Nephron progenitor cell (in vitro differentiated cells): ENCODE measurements at places on chromosomes 5 and 9.
A peak's percentile ranks its signal among the peaks of the same experiment; 100 is the strongest.

GRCh38 chr5:173873306-173873922 lies 14.7 kb upstream of the CPEB4 start:
- no peak for DNase-seq

GRCh38 chr5:132221781-132222648 lies 5.6 kb downstream of the P4HA2 start:
- DNase-seq = no peak

DNA sequence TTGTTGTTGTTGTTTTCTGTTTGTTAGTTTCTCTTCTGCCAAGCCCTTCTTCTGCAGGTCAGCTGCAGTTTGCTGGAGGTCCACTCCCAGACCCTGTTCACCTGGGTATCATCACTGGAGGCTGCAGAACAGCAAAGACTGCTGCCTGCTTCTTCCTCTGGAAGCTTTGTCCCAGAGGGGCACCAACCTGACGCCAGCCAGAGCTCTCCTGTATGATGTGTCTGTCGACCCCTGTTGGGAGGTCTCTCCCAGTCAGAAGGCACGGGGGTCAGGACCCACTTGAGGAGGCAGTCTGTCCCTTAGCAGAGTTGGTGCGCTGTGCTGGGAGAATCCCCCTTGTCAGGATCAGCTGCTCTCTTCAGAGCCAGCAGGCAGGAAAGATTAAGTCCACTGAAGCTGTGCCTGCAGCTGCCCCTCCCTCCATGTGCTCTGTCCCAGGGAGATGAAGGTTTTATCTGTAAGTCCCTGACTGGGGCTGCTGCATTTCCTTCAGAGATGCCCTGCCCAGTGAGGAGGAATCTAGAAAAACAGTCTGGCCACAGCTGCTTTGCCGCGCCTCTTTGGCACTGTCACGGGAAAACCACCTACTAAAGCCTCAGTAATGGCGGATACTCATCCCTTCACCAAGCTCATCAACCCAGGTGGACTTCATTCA lies 299.2 kb downstream of the EDIL3 start:
- no peak for DNase-seq

GRCh38 chr9:90894986-90895687 lies 93.5 kb downstream of the SYK start:
- DNase-seq = peak; percentile 45

- DNase-seq = peak; percentile 72
Observed at GRCh38 chr9:130265431-130266235, at the start of gene HMCN2. TSS of gene HMCN2 (plus strand) at chr9:130265760. CDS start at chr9:130265879, 119 bp downstream.

DNA sequence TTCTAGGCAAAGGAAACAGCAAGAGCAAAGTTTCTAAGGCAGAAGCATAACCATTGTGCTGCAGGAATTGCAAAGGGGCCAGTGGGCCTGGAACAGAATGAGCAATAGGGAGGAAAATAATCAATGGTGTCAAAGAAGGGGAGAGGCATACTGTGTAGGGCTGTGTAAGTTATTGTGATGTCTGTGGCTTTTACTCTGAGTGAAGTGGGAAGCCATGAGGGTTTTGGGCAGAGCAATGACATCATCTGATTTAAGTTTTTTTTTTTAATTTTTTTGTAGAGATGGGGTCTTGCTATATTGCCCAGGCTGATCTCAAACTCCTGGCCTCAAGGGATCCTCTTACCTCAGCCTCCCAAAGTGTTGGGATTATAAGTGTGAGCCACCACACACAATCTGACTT lies 64.6 kb upstream of the PPP2CA start:
- no peak for DNase-seq

- DNase-seq = no peak
Observed at GRCh38 chr9:22990349-22990748, 543.7 kb downstream of the DMRTA1 start.

- no peak for DNase-seq
Observed at GRCh38 chr9:79562749-79563386, 8.9 kb upstream of the TLE4 start.

DNA sequence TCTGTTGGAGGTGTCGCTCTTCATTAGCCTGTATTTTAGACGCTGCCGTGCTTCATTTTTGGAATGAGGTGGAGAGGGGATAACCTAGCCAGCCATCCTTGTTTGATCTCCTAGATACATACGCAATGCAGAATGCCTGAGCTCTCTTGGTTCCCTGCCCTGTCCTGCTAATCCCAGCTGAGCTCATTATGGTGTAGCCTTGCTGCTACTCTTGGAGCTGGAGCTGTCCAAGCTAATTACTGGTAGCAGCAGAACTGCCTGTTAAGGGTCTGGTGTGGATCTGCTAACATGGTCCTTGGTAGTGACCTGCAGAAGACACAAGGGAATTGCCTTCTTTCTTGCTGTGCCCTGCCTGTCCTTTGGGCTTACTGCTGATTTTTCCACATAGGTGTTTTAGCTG lies 207.9 kb downstream of the CNTLN start:
- no peak for DNase-seq

DNA sequence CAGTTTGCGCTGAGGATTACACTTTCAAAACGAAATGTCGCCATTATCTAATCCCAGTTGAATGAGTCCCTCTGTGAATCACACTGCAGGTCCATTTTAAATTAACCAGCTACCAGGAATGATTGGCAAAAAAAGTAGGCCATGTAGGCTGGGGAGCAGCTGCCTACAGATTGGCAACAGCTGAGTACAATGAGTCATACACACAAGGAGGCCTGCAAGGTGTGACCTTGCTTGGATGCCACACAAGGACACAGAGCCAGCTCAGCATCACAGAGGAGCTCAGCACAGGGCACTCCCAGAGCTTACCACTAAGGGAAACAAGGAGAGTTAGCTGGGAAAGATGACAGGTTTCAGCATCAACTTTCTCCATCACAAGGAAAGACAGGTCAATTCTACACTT lies 12.9 kb downstream of the HAVCR1 start:
- no peak for DNase-seq

GRCh38 chr5:65061974-65062353 lies 293.2 kb downstream of the CWC27 start:
- no peak for DNase-seq

DNA sequence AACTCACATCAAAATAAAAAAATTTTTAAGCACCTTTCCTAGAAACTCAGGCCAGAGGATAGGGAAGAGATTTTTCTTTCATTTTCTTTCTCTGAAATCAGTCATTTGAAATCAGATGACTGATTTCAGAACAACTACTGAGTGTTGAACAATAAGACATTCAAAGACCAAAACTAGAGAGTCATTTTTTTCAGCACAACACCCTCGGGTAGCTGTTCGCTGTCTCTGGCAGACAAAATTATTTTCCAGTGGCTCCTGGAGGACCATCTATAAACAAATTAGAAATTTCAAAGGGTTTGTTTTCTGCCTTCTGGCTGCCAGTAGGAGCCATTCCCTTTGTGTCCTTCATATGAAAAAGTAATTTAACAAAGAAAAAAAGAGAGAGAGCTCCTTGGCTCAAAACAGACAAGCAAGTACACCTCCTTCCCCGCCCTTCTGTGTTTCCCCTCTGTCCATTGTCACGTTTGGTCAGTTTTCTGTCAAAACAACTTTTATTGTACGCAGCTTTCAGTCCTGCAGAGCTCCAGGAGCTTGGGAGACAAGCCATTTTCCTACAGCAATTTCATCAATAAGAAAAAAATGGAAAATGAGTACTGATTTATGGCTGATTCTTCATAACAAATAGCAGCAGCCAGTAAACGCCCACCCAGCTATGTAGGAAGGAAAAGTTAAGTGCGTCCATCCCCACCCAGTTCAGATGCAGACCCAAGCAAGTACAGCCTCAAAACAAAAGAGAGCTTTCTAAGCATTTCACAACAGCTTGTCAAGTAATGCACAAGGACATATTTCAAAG lies 405.2 kb downstream of the ZNF608 start:
- DNase-seq = no peak

DNA sequence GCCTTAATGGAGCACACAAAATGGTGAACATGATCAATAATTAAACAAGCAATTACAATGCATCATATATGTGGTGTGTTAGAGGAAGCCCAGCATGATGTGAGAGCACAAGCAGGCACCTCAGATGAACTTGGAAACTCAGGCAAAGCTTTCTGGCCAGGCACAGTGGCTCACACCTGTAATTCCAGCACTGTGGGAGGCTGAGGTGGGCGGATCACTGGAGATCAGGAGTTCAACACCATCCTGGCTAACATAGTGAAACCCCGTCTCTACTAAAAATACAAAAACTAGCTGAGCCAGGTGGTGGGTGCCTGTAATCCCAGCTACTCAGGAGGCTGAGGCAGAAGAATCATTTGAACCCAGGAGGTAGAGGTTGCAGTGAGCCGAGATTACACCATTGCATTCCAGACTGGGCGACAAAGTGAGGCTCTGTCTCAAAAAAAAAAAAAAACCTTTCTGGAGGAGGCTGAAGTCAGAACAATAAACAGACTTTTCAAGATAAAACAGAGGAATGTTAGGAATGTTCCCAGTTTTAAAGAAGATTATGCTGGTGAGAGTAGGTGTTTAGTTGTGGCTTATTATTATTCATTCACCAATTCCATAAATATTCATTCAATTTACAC lies 159.4 kb downstream of the CEMIP2 start:
- no peak for DNase-seq

GRCh38 chr9:133584559-133585476 lies 24.4 kb downstream of the FAM163B start:
- no peak for DNase-seq

DNA sequence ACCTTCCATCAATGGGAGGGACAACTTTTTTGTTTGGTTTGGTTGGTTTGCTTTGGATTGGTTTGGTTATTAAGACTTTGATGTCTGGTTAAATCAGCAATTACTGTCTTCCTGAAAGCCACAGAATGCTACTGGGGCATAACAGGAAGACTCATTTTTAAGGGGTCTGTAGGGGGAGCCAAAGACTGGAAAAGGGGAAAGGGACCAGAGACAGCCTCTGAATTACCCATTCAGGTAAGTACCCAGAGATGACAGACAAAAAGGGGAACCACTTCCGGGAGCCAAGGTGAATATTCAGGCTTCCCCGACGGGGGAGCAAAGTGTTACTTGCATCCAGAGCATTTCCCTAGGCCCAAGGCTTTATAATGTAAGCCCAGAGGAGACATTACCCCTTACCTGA lies 4.6 kb upstream of the FEM1C start:
- no peak for DNase-seq

DNA sequence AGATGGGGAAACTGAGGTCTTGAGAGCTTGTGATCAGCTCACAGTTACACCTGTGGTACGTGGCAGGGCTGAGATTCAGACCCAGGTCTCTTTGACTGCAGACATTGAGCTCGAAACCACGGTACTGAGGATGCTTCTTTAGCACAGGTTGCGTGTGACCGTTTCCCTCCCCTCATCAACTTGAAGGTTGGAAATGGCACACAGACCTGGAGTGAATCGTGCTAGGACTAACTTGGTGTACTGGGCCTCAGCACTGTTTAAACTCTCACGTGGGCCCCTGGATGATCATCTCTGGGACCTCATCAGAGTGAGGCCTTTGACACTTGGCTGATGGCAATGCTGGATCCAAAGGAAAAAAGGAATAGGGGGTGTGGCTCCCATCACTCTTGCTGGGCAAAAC lies 106.0 kb downstream of the MVB12B start:
- no peak for DNase-seq

- no peak for DNase-seq
Observed at GRCh38 chr9:124829334-124829669, 24.0 kb upstream of the WDR38 start.

GRCh38 chr9:135251996-135252760 lies 164.7 kb downstream of the OLFM1 start:
- no peak for DNase-seq

GRCh38 chr9:129259375-129259774 lies 81.3 kb upstream of the IER5L start:
- DNase-seq = no peak

DNA sequence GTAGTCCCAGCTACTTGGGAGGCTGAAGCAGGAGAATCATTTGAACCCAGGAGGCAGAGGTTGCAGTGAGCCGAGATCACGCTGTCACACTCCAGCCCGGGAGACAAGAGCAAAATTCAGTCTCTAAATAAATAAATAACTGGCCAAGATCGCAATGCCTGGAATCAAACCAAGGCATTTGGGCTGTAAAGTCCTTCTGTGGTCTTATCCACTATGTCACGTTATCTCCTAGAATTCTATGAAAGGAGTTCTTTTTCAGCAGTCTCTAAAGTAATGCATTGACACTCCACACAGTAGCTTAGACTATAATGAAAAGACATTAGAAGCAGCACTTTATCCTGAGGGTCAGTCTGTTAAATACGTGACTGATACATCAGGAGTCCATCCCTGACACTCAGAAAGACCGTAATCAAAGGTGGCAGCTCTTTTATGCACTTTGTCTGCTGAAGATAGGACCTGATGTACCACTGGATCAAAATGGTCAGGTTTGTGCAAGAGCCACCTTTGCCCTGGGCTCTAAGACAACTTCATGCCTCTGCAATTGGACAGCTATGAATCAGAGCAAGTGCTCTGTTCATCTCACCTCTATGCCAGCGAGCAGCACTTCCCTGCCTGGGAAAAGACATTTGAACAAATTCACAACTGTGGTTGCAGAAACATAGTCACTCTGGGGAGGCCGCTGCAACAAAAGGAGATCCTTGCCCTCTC lies 31.7 kb upstream of the GNA14 start:
- no peak for DNase-seq

DNA sequence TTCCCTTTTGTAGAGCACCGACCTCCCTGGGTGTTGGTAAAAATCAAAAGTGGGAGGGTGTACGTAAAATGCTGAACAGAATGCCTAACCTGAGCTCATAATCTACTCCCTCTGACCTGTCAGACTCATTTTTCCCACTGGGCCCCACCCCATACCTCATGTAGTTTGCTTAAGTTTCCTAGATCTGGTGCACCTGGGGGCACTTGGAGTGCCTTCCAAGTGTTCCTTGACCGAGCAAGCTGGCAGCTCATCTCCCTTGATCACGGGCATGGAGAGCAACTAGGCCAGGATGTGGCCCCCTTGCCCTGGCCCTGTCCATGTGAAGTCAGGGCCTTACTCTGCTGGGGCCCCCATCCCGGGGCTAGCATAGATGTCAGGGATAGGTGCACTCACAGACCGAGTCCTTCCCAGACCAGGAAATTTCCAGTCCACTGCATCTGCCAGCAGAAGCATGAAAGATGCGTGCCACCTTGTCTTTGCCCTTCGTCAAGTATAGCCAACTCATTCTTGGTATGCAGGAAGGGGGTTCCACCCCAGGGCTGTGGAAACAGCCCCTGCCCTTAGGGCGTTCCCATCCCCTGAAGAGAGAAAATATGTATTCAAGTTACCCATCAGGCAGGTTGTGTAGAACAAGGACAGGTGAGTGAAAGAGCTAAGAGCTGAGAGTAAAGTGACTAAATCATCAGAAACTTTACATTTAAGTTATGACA lies 41.9 kb downstream of the SLC22A5 start:
- DNase-seq = no peak

GRCh38 chr9:127919253-127919815 lies 2.5 kb upstream of the ST6GALNAC4 start:
- DNase-seq = no peak

DNA sequence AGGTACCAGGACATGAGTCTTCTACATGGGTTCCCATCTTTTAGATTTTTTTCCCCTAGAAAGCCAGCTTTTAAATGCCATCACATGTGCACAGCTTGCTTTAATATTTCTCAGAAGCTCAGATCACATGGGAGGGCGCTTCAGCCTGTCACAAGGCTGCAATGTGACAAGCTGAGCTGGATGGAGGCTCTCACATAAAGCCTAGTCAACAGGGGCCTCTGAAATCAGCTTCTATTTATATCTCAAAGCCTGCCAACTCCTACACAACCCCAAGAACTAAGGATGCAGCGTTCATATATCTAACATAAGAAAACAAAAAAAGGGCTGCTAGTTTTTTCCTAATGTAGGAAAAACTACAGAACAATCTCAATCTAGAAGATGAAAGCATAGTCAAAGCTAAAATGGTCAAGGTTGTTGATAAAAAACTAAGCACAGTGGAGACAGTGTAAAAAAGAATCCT lies 2.3 kb downstream of the ZFAND5 start:
- peak; percentile 15 for DNase-seq

GRCh38 chr5:74205767-74206578 lies 434.6 kb downstream of the ENC1 start:
- DNase-seq = no peak
